ENCODE measurements at places on chromosomes 6 and 20. TPM values are rescaled to one million over a fixed set of nuclear protein-coding genes. Genes with fewer than 3 reads are reported as not detected.

Gene FBXO30
- total RNA-seq = 9.7 TPM

Gene TINAG
- not detected for total RNA-seq

Gene RFX6
- total RNA-seq = 0.27 TPM

Gene CPXM1
- 21.8 TPM for total RNA-seq

Gene ENPP3
- 7.7 TPM for total RNA-seq

Gene CHRNA4
- total RNA-seq = not detected

Gene TBCC
- total RNA-seq = 41.4 TPM

Gene HLA-DQA2
- 9.4 TPM for total RNA-seq

Gene SKIC2
- 231 TPM for total RNA-seq

Gene PRICKLE4
- 0.28 TPM for total RNA-seq

Gene TRAPPC3L
- not detected for total RNA-seq

Gene SH3BGRL2
- total RNA-seq = 9.6 TPM

Gene RIPPLY2
- 2.7 TPM for total RNA-seq

Gene SIRPB1
- total RNA-seq = 5.1 TPM

GRCh38 chr20:4613718-4614620 lies 107.7 kb upstream of the PRND start:
- H3K27me3 ChIP-seq = no peaks in the 10 kb centered on the region
- no peak overlapping the region for H3K4me3 ChIP-seq
- H3K27ac ChIP-seq = no peak overlapping the region
- no peaks in the 10 kb centered on the region for H3K4me1 ChIP-seq
- DNase-seq = peak; percentile 69
- no peaks in the 10 kb centered on the region for H3K36me3 ChIP-seq

DNA sequence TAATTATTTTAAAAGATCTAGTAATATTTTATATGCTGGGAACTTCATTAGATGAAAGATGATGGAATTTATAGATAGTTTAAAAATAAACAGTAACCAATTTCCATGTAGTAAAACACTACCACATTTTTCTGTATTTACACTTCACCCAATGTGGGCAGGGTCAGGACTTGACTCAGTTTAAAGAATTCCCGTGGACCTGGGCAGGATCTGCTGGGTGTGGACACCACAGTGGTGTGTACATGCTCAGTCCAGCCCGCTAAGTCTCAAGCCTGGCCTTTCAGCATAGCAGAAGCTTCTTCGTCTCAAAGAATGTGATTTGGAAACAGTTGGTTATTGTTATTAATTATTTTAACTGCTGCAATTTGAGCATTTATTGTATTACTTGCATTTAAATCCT lies 364.2 kb downstream of the SYNE1 start:
- peaks cover 39% of the 10 kb centered on the region for H3K4me1 ChIP-seq
- no peaks in the 10 kb centered on the region for H3K27me3 ChIP-seq
- H3K27ac ChIP-seq = peak overlapping the region; percentile 62
- H3K4me3 ChIP-seq = no peak overlapping the region

GRCh38 chr6:3573670-3574069 lies 116.8 kb upstream of the SLC22A23 start:
- no peak for DNase-seq
- H3K27ac ChIP-seq = no peak overlapping the region
- H3K4me1 ChIP-seq = no peaks in the 10 kb centered on the region

DNA sequence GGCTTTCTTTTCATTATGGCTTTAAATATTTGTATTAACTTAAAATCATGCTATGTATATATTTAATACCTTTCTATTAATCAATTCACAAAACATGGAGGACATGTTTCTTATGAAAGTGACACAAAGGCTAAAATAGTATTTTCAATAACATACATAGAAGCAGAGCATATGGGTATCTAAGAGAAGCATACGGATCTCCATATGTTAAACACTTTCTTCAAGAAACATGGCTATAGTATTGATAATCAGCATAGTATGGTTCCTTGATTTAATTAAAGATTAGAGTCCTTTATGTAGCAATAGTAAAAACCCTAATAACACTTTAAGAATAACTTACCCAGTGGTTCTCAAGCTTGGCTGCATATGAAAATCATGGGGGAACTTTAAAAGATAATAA lies 58.5 kb downstream of the GRIK2 start:
- no peak overlapping the region for H3K27ac ChIP-seq
- H3K4me3 ChIP-seq = no peak overlapping the region
- no peak for DNase-seq
- H3K4me1 ChIP-seq = no peaks in the 10 kb centered on the region
- H3K36me3 ChIP-seq = no peaks in the 10 kb centered on the region
- no peaks in the 10 kb centered on the region for H3K27me3 ChIP-seq

- no peak overlapping the region for H3K27ac ChIP-seq
- no peaks in the 10 kb centered on the region for H3K27me3 ChIP-seq
- DNase-seq = no peak
Observed at GRCh38 chr6:38929560-38929959, 119.0 kb upstream of the GLP1R start.

GRCh38 chr6:99341862-99342455 lies 7.5 kb downstream of the FAXC start:
- DNase-seq = no peak
- H3K27ac ChIP-seq = no peak overlapping the region
- no peak overlapping the region for H3K4me3 ChIP-seq
- H3K4me1 ChIP-seq = no peaks in the 10 kb centered on the region

- H3K27me3 ChIP-seq = peaks cover 18% of the 10 kb centered on the region
- no peak for DNase-seq
- H3K36me3 ChIP-seq = no peaks in the 10 kb centered on the region
Observed at GRCh38 chr20:22492497-22492896, 91.9 kb downstream of the FOXA2 start.

GRCh38 chr20:34072778-34073177 lies 39.3 kb downstream of the EIF2S2 start:
- no peaks in the 10 kb centered on the region for H3K27me3 ChIP-seq
- DNase-seq = no peak
- H3K4me3 ChIP-seq = no peak overlapping the region
- H3K36me3 ChIP-seq = peaks cover 34% of the 10 kb centered on the region
- no peak overlapping the region for H3K27ac ChIP-seq
- H3K4me1 ChIP-seq = no peaks in the 10 kb centered on the region

DNA sequence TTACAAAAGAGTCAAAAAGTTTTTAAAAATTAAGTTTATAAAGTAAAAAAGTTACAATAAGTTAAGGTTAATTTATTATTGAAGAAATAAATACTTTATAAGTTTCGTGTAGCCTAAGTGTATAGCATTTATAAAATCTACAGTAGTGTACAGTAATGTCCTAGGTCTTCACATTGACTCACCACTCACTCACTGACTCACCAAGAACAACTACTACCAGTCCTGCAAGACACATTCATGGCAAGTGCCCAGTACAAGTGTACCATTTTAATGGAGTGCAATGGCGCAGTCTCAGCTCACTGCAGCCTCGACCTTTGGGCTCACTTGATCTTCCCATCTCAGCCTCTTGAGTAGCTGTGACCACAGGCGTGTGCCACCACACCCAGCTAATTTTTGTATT lies 128.2 kb downstream of the GPX5 start:
- no peak overlapping the region for H3K27ac ChIP-seq
- no peak for DNase-seq
- peaks cover 7% of the 10 kb centered on the region for H3K4me1 ChIP-seq
- no peaks in the 10 kb centered on the region for H3K27me3 ChIP-seq
- no peak overlapping the region for H3K4me3 ChIP-seq

GRCh38 chr20:49825521-49826033 lies 12.9 kb downstream of the SLC9A8 start:
- no peak for DNase-seq
- peaks cover 7% of the 10 kb centered on the region for H3K4me1 ChIP-seq
- peaks cover 17% of the 10 kb centered on the region for H3K36me3 ChIP-seq
- no peak overlapping the region for H3K27ac ChIP-seq

GRCh38 chr20:64044484-64045247 lies 4.8 kb downstream of the SOX18 start:
- peaks cover 54% of the 10 kb centered on the region for H3K27me3 ChIP-seq
- no peak for DNase-seq
- no peak overlapping the region for H3K27ac ChIP-seq
- H3K36me3 ChIP-seq = no peaks in the 10 kb centered on the region
- no peaks in the 10 kb centered on the region for H3K4me1 ChIP-seq
- H3K4me3 ChIP-seq = no peak overlapping the region

DNA sequence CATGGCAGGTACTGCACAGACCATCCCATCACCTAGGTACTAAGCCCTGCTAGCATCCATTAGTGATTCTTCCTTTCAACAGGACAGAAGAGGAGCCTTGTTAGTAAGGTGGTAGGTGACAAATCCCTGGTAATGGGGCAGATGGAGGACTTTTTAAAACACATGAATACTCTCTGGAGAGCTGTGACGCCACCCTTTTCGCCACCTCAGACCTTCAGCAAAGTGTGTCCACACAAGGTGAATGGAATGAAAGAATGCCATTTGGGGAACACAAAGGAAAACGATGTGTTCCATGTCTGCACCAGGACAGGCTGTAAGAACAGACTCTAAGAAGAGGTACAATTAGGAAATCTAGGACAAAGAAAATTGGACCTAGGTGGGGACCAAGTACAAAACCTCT lies 110.5 kb upstream of the CARMIL1 start:
- peaks cover 14% of the 10 kb centered on the region for H3K4me1 ChIP-seq
- no peak overlapping the region for H3K27ac ChIP-seq
- no peak for DNase-seq
- H3K36me3 ChIP-seq = no peaks in the 10 kb centered on the region
- no peak overlapping the region for H3K4me3 ChIP-seq

- H3K27ac ChIP-seq = no peak overlapping the region
- H3K27me3 ChIP-seq = no peaks in the 10 kb centered on the region
- DNase-seq = no peak
- no peaks in the 10 kb centered on the region for H3K36me3 ChIP-seq
Observed at GRCh38 chr20:1085492-1086276, 32.7 kb upstream of the PSMF1 start.

GRCh38 chr6:168403370-168404005 lies 37.5 kb upstream of the SMOC2 start:
- no peaks in the 10 kb centered on the region for H3K36me3 ChIP-seq
- no peak overlapping the region for H3K27ac ChIP-seq
- H3K27me3 ChIP-seq = no peaks in the 10 kb centered on the region

DNA sequence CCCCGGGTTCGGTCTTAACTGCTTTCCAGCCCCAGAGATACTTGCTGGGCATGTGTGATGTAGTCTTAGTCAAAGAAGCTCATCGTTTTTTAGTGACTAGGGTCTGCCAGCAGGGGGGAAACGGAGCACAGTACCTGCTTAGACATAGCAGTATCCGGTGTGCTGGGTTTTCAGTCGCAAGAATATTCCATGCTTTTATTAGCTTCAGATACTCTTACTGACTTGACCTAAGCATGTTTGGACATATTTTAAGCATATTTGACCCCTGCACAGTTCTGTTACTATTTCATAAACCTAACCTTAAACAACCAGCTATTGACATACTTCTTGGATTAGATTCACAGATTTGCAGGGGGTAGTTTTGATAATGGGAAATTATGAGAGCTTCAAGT lies 3.0 kb downstream of the E2F3 start:
- no peaks in the 10 kb centered on the region for H3K27me3 ChIP-seq
- DNase-seq = peak; percentile 47
- H3K4me1 ChIP-seq = peaks cover 6% of the 10 kb centered on the region
- peak overlapping the region; percentile 86 for H3K27ac ChIP-seq
- H3K36me3 ChIP-seq = no peaks in the 10 kb centered on the region
- peak overlapping the region; percentile 51 for H3K4me3 ChIP-seq

- H3K4me1 ChIP-seq = no peaks in the 10 kb centered on the region
- no peak overlapping the region for H3K4me3 ChIP-seq
- H3K27ac ChIP-seq = no peak overlapping the region
Observed at GRCh38 chr6:119942078-119942752, 592.7 kb upstream of the MAN1A1 start.

- H3K36me3 ChIP-seq = no peaks in the 10 kb centered on the region
- peaks cover 39% of the 10 kb centered on the region for H3K4me1 ChIP-seq
Observed at GRCh38 chr6:35258858-35259193, 709 bp upstream of the ZNF76 start.

- no peak overlapping the region for H3K4me3 ChIP-seq
- no peak overlapping the region for H3K27ac ChIP-seq
- H3K4me1 ChIP-seq = no peaks in the 10 kb centered on the region
- H3K36me3 ChIP-seq = no peaks in the 10 kb centered on the region
Observed at GRCh38 chr6:39320363-39320984, 2.0 kb downstream of the KCNK16 start.

- no peaks in the 10 kb centered on the region for H3K4me1 ChIP-seq
- H3K27me3 ChIP-seq = no peaks in the 10 kb centered on the region
- no peak overlapping the region for H3K27ac ChIP-seq
- no peak overlapping the region for H3K4me3 ChIP-seq
- DNase-seq = no peak
Observed at GRCh38 chr6:120875900-120876299, 458.4 kb downstream of the TBC1D32 start.

GRCh38 chr6:16205377-16206144 lies 32.8 kb upstream of the GMPR start:
- no peaks in the 10 kb centered on the region for H3K27me3 ChIP-seq
- no peaks in the 10 kb centered on the region for H3K36me3 ChIP-seq
- H3K4me3 ChIP-seq = no peak overlapping the region
- DNase-seq = no peak
- no peaks in the 10 kb centered on the region for H3K4me1 ChIP-seq

GRCh38 chr6:156707818-156708217 lies 69.4 kb upstream of the ARID1B start:
- no peak overlapping the region for H3K4me3 ChIP-seq
- no peaks in the 10 kb centered on the region for H3K4me1 ChIP-seq
- no peak overlapping the region for H3K27ac ChIP-seq
- no peak for DNase-seq

- H3K27ac ChIP-seq = no peak overlapping the region
- no peaks in the 10 kb centered on the region for H3K36me3 ChIP-seq
- H3K4me3 ChIP-seq = no peak overlapping the region
- no peaks in the 10 kb centered on the region for H3K4me1 ChIP-seq
- DNase-seq = no peak
- H3K27me3 ChIP-seq = peaks cover 25% of the 10 kb centered on the region
Observed at GRCh38 chr20:49320460-49320859, 42.6 kb upstream of the ZNFX1 start.

DNA sequence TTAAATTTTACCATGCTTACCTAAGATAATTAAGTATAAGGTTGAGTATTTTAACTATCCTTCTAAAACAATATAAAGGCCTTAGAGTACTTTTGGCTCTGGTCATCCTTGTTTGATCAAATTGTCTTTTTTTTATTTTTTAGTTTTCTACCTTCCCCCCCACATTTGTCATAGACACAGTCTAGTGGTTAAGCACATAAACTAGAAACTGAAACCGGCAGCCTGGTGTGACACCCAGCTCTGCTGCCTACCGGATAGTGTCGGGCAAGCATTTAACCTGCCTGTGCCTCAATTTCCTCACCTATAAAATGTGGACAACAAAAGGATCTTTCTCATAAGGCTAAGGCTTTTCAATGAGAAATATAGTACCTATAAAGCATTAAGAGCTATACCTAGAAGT lies 21.6 kb upstream of the TULP4 start:
- H3K4me1 ChIP-seq = peaks cover 12% of the 10 kb centered on the region
- H3K36me3 ChIP-seq = no peaks in the 10 kb centered on the region
- no peak overlapping the region for H3K27ac ChIP-seq
- no peak overlapping the region for H3K4me3 ChIP-seq
- H3K27me3 ChIP-seq = no peaks in the 10 kb centered on the region

Data from adrenal gland (tissue), 19 donors.